ENCODE measurements at places on chromosomes 2 and 18.

GRCh38 chr18:10114717-10115463 is 201.1 kb downstream of the VAPA start:
- DNase-seq: no peak

DNA sequence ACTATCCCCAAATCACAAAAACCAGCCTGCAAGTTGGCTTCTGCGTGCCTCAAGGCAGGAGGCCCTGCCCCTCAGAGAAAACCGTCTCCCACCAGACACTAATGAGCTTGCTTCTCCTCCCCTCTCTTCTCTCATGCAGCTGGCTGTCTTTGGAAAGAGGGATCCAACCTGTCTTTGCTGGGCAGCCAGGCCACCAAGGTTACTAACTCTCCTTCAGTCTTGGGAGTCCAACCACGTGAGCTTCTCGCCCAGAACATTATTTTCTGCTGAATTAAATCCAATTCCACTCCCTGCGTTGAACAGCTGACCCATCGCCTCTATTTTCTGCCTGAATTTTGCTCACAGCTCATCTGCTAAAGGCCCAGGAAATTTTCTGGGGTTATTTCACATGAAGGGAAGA is 291.3 kb upstream of the NCKAP5 start:
- DNase-seq: no peak

DNA sequence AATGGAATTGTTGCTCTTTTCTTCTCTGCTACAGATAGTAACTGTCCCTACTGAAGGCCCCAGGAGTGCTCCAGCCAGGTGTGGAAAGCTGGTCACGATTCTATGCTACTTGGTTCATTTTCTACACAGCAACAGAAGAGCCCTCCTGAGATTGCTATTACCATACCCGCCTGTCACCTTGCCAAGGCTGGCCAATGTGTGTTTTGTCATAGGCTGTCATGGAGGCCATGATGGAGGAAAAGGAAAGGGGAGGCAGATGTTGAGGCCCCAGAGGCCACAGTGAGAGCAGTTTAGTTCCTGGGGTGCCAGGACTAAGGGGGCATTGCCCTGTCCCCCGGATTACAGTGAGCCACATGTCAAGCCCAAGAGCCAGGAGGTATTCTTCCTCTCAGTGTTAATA is 952 bp downstream of the ELMOD3 start:
- DNase-seq: no peak

DNA sequence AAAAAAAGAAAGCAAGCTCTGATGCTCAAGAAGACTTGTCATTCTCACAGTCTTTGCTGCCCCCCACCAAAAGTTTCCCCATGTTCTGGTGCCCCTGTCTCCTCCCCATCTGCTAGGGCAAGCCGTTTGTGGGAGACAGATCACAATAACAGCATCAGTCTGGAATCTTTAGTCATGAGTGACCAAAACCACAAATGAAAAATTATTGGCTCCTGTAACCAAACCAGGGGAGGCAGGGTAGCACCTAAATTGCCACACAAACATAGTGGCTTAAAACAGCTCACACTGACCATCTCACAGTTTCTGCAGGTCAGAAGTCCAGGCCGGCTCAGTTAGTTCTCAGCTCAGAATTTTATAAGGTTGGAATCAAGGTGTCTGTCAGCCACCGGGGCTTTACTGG is 9.1 kb upstream of the B3GNT7 start:
- no peak for DNase-seq

GRCh38 chr2:144147356-144147755 is 372.6 kb downstream of the ZEB2 start:
- no peak for DNase-seq
